Activated CD4-positive, alpha-beta T cell treated with anti-CD3 and anti-CD28 coated beads, Interleukin-2, amount 50 U/mL, for 4 hours (primary cell): ENCODE measurements at places on chromosomes 2 and 18.
A peak's percentile ranks its signal among the peaks of the same experiment; 100 is the strongest.

- DNase-seq, result peak; percentile 30
These were observed 2.7 kb downstream of the ZEB2 start for GRCh38 chr2:144516981-144517865.

GRCh38 chr2:96163415-96163767 lies 18.2 kb upstream of the DUSP2 start:
- no peak for DNase-seq

DNA sequence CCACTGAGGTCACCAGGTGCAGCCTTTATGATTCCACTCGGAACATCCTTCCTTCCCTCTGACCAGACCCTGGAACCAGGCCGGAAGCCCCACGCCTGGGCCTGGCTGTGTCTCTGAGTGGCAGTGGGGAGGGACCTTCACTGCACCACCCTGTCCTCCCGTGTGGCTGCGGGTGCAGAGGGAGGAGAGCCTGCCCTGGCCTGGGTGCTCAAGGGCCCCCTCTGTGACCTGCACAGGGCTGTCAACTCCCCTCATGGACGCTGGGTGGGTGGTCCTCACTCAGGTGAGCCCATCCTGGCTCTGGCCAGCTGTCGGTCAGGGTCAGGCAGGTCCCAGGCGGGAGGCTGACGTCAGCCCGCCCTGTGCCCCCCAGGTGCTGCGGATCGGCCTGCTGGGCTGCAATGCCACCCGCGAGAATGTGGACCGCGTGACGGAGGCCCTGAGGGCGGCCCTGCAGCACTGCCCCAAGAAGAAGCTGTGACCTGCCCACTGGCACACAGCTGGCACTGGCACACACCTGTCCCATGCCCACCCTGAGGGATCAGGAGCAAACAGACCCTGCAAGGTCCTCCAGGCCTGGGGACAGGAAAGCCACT lies 9.8 kb downstream of the AGXT start:
- no peak for DNase-seq

DNA sequence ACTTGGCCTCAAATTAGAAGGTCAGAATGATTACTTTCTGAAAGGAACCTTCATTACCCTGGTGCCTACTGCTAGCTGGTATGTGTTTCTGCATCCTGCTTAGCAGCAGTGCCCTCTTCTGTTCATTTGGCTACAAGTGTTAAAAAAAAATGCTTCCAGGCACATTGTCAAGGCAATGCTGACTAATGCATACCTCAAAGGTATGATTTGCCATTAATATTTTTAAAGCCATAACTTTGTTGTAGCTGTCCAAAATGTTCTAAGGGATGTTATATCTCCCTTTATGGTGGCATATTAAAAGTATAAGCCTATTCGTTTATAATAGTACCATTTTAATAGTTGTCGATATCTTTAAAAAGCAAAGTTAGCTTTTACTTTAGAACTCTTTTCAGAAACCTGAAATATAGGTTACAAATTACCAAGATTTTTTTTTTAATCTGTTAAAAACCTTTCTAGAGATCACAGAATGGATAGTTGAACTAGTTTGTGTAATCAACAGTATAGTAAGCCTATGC lies 52.0 kb upstream of the FAM171B start:
- peak; percentile 3 for DNase-seq

DNA sequence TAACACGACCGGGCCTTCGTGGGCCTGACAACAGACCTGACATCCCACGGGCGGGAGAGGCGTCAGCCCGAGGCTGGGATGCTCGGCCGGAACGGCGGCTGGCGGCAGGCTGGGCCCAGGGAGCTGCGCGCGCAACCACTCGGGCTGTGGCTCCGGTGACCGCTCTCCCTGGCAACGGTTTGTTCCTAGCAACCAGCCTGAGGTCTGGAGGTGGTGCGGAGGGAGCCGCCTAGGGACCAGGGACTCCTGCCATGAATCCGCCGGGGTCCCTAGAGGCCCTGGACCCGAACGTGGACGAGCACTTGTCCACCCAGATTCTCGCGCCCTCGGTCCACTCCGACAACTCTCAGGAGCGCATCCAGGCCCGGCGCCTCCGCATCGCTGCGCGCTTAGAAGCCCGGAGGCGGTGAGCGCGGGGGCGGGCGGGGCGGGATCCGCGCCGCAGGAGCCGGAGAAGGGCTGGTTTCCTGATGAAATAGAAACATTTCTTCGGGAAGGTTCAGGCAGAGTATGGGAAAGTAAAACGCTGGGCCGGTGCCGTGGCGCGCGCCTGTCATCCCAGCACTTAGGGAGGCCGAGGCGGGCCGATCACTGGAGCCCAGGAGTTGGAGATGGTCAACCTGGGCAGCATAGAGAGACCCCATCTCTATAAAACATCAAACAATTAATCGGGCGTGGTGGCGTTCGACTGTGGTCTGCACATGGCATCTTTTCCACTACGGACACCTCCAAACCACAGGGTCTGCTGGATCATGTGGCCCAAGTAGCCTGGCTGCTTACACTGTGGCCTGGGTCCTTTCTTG lies at the start of gene DRC1:
Gene DRC1 (plus strand): TSS at position 182 of the 803 bp plus-strand sequence. CDS start 70 bp downstream, at position 252.
- no peak for DNase-seq

DNA sequence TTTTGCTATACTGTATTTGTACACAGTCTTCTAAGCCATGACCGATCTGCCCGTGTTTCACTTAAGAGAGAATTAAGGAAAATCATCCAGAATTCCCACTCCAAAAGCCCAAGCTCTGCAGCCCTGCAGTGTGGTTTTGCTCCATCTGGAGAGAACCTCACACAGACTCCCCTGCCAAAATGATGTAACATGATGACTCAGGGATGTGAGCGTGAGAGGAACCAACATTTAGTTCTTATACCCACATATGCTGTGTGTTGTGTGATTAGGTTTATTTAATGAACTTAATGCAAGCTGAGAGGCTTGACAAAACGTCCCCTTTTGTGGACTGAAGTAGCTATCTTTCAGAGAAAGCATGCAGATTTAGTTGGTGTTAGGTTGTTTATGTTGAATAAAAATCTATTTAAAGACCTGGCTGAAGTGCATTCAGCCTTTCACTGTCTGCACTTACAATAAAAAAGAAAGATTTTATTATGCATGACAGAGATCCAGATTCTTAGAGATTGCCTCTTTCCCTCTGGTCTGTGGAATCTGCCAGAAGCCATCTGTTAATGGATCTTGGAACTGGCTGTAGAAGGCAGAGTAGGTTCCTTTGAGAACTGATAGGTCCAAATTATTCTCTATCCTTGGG lies 6.3 kb downstream of the RAB12 start:
- no peak for DNase-seq

DNA sequence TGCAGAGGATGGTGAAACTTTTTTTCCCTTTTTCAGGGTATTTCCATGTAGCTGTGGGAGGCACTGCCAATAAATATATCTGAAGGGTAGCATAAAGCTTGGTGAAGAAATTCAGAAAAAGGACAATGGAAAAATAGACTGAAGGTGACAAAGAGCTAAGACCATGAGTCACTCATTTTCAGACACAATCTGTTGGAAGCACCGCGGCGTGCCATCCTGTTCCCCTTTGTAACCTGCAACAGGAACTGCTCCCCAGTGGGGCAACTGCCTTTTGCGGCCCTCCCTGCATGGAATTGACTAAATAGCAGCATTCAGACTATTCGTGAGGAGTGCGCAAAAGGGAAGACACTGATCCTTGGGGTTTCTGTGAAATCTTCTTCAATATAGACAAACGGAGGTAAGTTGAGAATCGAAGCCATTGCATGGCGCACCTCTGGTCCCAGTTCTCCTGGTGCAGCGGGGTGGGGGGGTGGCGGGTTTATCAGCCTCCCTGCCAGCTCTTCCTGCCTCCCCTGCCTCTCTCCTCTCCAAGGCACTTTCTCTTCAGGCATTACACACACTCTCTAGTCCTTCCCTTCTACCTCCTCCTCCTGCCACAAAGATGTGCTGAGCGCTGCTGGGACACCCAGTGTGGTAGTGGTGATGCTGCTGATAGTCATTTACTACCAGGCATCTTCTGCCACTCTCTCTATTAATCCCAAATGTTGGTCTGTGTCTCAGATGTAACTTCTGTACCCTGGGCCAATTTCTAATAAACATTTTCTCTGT lies 126.2 kb upstream of the TMEM200C start:
- DNase-seq, result no peak

DNA sequence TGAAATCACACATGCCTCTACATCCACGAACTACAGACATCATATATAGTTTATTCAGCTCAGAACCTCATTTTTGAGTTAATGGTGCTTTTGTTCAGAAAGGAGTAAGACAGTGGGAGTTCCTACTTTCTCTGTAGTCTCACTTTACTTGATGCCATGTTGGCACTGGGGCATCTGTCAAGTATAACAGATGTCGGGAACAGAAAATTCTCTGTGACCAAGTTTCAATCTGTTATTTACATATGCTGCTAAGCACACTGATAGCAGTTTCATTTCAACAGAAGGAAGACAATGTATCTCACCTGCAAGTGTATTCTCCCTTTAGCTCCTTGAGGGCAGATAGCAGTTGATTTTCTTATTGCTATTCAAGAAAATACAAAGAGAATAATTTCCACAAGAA lies 774.1 kb downstream of the METTL4 start:
- no peak for DNase-seq

DNA sequence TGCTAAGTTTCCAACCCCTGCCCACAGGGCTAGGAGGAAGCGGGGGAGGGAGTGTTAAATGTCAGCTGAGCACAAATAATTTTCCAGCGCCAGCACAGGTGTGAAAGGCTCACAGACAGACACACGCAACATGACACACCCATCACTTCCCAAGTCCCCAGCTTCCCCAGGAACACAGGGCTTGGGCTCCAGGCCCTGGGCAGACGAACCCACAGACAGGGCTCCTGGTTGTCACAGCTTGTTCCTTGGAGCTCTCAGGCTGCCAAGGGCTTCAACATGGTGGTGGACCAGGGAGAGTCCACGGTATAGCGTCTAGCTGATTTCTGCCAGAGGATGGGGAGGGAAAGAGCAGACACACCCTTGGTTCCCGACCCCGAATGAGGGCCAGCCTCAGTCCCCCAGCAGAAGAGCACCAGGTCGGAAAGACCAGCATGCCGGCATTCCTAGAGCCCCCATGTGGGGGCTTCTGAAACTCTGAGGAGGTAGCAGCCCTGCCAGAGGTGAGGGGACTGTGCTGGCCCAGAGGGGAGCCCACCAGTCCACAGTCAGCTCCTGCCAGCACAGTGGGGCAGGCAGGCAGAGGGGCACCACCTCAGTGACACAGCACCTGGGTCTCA lies 1.9 kb downstream of the DUSP2 start:
- peak; percentile 39 for DNase-seq
